ENCODE measurements at places on chromosomes 2 and 18. TPM values are rescaled to one million over a fixed set of nuclear protein-coding genes. Genes with fewer than 3 reads are reported as not detected.

Gene GLI2
- total RNA-seq, result 0.28 TPM

Gene RGPD3
- total RNA-seq, result not detected

GRCh38 chr2:121828281-121828731 is 72.9 kb downstream of the TSN start:
- H3K4me3 ChIP-seq, result no peak overlapping the region
- no peak for DNase-seq
- H3K27me3 ChIP-seq, result no peaks in the 10 kb centered on the region
- H3K4me1 ChIP-seq, result no peaks in the 10 kb centered on the region
- no peak overlapping the region for H3K27ac ChIP-seq
- H3K36me3 ChIP-seq, result no peaks in the 10 kb centered on the region

DNA sequence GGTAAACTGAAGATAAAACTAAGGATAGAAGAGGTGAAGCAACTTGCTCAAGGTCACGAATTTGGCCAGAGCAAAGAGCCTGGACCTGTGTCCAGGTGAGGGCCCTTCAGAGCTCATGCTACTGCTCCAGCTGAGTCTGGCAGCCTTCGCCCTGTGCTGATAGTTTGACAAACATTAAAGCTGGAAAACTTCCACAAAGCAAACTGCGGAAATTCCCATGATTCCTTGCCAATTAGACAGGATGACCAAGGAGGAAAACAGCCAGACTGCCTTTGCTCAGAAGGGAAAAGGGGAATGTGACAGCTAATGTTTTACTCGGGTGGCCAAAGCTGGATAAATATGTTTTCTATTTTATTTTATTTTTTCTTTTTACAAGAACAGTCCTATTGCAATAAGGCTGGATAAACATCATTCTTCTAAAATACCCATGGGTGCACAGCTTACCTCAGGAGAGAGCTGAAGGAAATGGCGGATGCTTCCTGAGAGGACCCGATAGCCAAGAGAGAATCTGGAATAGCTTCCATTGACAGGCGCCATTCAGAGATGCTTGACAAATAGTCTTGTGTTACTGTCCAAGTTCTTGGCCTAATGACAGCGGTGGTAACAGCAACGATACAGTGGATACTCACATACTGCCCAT is 5.3 kb upstream of the CTAGE1 start:
- no peak overlapping the region for H3K27ac ChIP-seq
- DNase-seq, result no peak
- H3K4me1 ChIP-seq, result no peaks in the 10 kb centered on the region
- no peaks in the 10 kb centered on the region for H3K27me3 ChIP-seq
- no peak overlapping the region for H3K4me3 ChIP-seq
- H3K36me3 ChIP-seq, result no peaks in the 10 kb centered on the region

DNA sequence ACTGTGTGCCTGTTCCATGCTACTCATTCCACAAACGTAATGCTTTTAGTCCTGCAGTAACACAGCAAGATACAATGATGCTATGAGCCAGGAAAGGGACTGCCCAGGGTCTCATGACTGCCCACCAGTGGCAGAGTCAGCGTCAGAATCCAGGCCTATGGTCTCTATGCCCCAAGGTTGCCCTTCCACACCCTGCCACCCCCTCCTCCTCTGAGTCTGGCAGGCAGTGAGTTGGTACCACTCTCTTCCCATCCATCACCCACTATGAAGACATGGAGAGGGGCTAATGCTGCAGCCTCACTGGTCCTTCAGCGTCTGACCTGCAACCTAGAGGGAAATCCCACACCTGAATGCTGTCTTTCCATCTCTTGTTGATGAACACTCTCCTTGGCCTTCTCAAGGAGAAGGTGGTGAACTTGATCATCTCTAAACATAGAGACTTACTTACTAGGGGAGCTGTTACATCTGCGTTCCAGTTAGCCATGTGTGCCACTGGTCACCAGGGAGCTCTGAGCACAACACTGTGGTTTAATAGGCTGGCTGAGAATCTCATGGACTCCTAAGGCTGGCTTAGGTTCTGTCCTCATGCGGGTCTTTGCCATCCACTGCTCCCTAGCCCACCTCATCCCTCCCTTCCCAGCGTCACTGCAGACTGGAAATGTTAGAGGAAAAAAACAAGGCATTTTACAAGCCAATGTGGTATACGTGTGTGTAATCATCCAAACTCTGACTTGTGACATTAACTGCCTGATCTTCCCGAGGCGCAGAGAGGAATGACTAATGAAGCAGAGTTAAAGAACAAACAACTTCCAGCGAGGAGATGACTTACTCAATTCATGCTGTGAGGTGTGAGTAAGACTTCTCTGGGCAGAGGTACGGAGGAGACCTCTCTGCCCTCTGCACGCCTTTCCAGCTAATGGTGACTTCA is 28.8 kb downstream of the STEAP3 start:
- no peak overlapping the region for H3K27ac ChIP-seq
- no peaks in the 10 kb centered on the region for H3K4me1 ChIP-seq
- no peak overlapping the region for H3K4me3 ChIP-seq
- no peaks in the 10 kb centered on the region for H3K27me3 ChIP-seq
- H3K36me3 ChIP-seq, result no peaks in the 10 kb centered on the region

GRCh38 chr2:62304429-62305417 is 108.8 kb downstream of the B3GNT2 start:
- peak overlapping the region; percentile 98 for H3K27ac ChIP-seq
- H3K4me1 ChIP-seq, result peaks cover 84% of the 10 kb centered on the region
- H3K4me3 ChIP-seq, result peak overlapping the region; percentile 5
- peak; percentile 85 for DNase-seq
- no peaks in the 10 kb centered on the region for H3K27me3 ChIP-seq

GRCh38 chr2:168566974-168567665 is 111.0 kb downstream of the CERS6 start:
- H3K27me3 ChIP-seq, result no peaks in the 10 kb centered on the region
- no peak overlapping the region for H3K4me3 ChIP-seq
- no peak for DNase-seq
